ENCODE measurements at places on chromosomes 1 and 21.

DNA sequence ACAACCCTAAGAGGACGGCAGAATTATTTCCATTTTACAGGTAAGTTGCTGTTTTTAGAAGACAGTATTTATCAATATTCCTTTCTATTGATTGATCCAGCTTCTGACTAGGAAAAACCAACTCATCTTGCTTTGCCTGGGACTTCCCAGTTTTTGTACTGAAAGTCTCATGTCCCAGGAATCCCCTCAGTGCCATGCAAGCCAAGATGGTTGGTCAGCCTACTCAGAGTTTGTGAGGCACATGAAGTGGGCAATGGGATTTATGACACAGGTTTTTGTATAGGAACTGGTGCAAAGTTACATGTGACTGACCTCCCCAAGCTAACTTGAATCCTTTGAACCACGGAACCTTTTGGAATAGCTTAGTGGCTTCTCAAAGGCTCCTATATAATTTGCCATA lies 45.5 kb downstream of the GNG12 start:
- DNase-seq: no peak

DNA sequence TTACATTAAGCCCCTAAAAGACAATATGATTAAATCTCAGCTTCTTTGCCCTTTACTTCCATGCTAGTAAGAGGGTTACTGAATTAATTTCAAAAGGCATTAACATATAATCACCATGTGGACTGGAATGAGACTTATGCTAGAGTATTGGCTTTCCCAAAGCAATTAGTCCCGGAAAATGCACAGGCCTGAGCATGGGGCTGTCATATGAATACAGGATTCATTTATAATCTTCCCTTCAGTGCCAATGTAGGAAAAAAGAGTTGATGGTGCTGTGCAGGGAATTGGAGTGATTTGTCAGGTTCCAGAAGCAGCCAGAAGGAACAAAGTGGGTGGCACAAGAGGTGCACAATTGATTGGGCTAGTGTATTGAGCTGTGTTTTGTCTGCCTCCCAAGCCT lies 199.0 kb upstream of the L1TD1 start:
- no peak for DNase-seq

DNA sequence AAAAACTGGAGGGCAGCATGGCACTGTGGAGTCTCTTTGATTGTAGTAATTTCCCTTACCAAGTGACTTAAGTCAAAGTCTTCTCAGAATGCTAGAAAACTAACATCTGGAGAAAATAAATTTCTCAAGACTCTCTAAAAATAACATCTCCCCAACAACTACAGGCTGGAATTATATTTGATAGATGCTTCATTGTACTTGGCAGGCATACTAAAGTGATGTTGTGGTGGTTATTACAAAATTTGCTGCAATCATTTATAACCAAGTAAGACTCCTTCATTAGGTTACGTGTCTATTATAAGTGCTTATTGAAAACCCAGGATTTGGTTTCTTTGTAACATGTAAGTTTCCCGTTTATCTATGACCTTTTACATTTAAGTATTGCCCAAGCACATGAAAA lies 132.9 kb upstream of the NRIP1 start:
- DNase-seq: no peak

- DNase-seq: no peak
Observed at GRCh38 chr1:88661951-88662699, 21.9 kb upstream of the PKN2 start.

DNA sequence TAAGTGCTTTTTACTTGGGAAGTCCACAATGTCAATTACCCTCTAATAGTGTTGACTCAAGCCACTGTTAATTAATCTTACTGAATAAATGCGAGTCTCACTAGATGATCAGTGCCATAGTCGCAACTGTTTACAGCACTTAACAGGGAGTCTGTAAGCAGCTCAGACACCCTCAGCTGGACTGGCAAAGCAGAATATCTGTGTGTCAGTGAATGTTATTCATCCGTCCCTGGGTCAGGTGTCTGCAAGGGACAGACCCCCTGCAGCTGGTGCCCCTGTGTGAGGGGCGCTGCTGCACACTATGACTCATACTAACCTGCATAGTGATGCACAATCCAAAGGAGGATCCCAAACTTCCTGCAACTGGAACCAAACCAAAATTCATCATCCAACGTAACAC lies 306.5 kb downstream of the HHIPL2 start:
- peak; percentile 66 for DNase-seq

DNA sequence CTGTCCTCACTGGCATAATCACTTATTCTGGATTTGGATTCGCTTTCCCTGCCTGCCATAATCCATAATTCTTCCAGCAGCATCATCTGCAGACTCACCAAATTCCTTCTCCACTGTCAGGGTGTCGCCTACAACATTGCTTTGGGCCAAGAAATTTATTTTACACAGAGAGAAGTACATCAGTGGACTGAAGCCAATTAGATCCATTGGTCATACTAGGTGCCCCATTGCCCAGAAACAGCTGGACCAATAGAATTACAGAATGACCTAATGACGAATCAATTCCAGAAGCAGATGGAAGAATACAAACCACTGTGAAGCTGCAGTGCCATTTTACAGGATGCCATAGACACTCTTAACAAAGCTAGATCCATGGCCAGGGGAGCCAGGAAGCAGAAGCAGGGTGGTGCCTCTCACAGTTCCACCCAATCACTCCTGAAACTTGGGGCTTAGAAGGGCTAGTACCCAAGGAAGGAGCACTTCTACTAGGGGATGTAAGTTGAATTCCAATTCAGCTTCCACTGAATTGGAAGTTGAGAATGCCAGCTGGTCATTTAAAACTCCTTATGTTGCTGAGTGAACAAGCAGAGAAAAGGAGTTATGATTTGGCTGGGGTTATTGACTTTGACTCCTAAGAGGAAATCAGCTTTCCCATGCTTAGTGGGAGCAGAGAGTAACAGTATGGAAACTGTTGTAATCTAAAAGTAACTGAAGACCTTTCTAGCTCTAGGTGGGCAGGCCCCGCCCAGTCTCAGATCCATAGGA lies 44.0 kb downstream of the EDN2 start:
- DNase-seq: peak; percentile 42

- DNase-seq: no peak
Observed at GRCh38 chr21:32459972-32460371, 47.5 kb downstream of the EVA1C start.

DNA sequence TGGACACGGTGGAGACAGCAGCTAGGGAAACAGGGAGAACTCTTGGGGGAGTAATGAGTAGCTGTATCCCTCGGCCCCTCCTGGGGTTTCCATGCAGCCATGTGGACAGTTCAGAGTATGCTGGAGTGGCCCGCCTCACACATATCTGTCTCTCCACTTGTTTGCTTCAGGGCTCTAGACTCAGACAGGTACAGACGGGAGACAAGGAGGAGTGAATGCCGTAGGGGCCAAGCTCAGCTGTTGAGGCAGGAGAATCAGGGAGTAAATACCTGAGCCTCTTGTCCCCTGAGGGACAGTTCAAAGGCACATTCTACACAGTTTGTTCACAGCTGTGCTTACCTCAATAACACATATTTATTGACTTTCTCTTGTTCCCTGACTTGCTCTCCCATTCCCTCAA lies 7.7 kb upstream of the PTGFRN start:
- DNase-seq: no peak

- DNase-seq: no peak
Observed at GRCh38 chr1:167304165-167304564, 83.5 kb downstream of the POU2F1 start.

- DNase-seq: no peak
Observed at GRCh38 chr1:214475331-214475730, 76.1 kb downstream of the PTPN14 start.

- no peak for DNase-seq
Observed at GRCh38 chr1:65946960-65947359, 154.3 kb downstream of the PDE4B start.

- no peak for DNase-seq
Observed at GRCh38 chr21:45386728-45387371, 18.1 kb upstream of the COL18A1 start.

DNA sequence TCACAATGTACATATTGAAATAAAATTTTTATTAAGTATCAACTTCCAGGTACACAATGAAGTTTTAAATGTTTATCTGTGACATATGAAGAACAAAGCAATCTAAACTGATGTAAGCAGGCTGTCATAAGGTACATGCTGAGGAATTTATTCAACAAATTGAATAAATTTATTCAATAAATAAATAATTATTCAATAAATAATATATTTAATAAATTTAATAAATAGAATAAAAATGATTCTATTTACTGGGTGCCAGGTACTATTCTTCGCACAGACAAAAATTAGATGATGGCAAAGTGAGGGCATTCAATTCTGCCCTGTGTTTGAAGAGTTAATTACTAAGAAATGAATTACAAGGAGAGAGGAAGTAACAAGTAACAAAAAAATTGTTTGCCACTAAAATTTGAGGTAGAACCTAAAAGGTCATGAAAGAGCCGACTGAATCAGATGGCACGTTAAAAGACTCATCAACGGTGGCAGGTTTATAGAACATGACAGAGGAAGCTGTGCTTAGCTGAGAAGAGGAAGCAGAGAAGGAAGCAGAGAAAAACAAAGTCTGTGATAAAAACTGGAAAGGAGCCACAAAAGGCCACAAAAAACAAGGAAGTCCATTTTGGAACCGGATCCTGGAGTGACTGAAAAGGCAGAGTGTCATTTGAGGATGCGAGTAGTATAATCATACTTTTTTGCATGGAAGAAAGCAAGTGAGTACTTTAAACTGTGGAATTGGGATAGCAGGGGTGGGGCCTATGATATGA lies 2.2 kb upstream of the USP24 start:
- peak; percentile 25 for DNase-seq

DNA sequence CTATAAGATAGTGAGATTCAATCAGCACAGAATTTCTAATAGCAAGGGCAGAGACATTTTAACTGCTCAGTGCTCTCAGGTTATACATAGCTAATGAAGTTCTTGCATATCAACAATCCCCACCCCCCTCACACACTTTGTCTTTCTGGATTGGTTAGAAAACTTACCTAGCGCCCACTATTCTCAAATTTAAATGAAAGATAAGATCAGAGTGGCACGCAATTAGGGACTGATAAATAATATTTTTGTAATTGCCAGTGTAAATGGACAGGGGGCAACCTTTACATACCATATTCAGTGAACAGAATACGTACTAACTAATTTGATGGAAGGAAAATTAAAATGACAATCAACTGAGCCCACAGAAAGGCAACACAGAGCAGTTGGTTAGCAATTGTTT lies 11.7 kb downstream of the SELL start:
- no peak for DNase-seq

DNA sequence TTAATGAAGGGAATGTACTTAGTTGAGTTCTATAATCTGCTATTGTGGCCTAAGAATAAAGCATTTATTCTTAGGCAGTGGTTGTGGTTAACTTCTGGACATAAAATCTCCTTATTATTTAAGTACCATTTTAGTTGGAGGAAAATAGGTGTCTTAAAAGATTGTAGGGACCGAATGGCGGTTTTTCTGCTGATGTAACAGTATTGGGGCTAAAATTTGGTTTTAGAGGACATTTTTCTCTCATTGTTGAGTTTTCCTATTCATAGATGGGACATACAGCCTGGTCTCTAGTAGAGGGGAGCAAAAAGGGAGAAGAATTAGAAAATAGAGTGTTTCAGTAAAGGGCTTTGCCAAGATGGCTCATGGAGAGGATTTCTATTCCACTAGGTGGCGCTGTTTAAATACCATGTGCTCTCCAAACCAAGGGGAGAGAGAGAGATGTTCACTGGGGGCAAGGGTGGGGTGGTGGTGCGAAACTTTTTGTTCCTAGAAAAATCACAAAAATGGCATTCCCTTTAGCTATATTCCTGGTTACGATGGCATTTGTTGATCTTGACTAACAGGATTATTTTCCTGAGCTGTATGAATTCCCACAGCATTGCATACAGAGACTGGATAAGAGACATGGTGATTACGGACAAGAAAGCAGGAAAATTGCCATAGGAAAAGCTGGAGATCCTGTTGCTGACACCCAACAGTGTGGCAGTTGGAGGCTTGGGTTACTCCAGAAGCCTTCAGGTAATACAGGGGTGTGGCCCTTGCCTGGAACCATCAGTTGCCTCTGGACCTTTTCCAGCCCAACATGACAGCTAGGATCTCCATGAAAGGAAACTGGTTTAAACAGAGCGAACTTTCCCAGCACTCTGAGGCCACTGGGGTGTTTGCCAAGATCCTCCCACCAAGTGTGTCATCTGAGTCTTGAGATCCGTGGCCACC lies 18.2 kb upstream of the FCGR2A start:
- DNase-seq: no peak

- DNase-seq: no peak
Observed at GRCh38 chr1:225845571-225846259, 35.8 kb downstream of the EPHX1 start.

DNA sequence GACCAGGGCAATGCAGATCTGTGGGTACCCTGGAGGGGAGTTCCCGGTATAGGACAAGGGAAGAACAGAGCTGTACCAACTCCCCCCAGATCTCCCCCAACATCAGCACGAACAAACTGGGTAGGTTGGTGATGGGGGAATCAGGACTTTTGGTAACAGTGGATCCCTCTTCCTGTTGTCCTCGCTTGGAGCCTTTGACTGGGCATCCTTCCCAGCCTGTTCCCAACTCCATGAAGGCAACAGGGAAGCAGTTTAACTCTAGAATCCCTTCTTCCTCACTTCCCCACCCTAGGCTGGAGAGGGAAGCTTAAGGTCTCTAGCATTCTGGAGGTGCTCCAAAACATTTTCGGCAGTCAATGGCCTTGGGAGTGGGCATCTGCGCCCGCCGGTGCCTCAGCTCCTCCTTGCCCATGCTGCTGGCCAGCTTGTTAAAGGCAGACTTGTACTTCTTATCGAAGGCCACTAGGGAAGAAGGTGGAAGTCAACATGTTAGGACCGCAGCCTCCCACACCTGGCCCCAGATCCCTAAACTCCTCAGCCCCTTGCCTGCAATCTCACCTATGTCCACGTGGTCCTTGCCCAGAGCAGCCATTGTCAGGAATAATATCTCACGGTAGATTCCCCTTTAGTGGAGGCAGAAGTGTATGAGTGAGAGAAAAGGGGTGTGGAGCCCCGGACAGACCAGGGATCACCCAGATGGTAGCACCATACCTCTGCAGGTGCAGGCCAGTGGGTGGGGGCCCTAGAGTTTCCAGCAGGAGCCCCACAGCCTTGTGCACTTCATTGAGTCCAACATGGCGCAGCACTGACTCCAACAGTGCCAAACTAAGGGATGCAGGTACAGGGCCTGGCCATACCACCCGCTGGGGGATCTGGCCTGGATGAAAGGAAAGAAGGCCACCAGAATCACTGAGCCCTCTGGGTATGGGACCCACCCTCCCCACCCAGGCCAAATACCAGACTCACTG lies 7.5 kb upstream of the GATAD2B start:
- no peak for DNase-seq

GRCh38 chr1:211579440-211580302 lies 710 bp upstream of the SLC30A1 start:
- DNase-seq: peak; percentile 64

- no peak for DNase-seq
Observed at GRCh38 chr1:206686478-206687249, 2.0 kb downstream of the MAPKAPK2 start.

- no peak for DNase-seq
Observed at GRCh38 chr1:67190410-67190809, 24.2 kb downstream of the IL23R start.

- peak; percentile 46 for DNase-seq
Observed at GRCh38 chr1:156750191-156750672, 1.2 kb downstream of the HDGF start.

Measured in DMS79 treated with DMSO at 0.1 percent for 48 hours (cell line).